ENCODE measurements at places on chromosomes 1 and 21.

GRCh38 chr1:34358636-34359035 lies 181.9 kb downstream of the C1orf94 start:
- peaks cover 4% of the 10 kb centered on the region for H3K27me3 ChIP-seq
- H3K4me1 ChIP-seq: no peaks in the 10 kb centered on the region
- no peaks in the 10 kb centered on the region for H3K36me3 ChIP-seq
- no peak overlapping the region for H3K4me3 ChIP-seq
- DNase-seq: no peak
- no peak overlapping the region for H3K27ac ChIP-seq

DNA sequence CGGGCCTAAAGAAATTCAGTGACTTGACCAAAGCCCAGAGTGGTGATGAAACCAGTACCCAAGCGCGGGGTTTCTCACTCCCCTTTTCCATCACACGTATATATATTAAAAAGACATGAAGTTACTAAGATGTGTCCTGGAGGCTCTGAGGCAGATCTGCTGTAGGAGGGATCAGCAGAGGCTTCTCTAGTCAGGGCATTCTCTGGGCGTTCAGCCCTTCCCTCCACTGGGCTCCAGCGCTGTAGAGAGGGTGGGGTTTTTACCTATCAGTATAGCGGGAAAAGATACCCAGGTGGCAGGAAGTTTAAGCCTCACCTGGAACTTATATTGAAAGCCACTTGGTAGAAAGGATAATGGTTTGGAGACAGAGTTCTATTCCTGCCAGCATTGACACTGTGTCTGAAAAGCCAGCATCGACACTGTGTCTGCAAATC lies 862 bp upstream of the PLEKHO1 start:
- H3K27me3 ChIP-seq: peaks cover 22% of the 10 kb centered on the region
- peak overlapping the region; percentile 81 for H3K4me3 ChIP-seq
- H3K4me1 ChIP-seq: peaks cover 44% of the 10 kb centered on the region

- no peak overlapping the region for H3K27ac ChIP-seq
- no peak for DNase-seq
- H3K36me3 ChIP-seq: peaks cover 4% of the 10 kb centered on the region
- H3K4me1 ChIP-seq: no peaks in the 10 kb centered on the region
- H3K27me3 ChIP-seq: peaks cover 33% of the 10 kb centered on the region
- H3K4me3 ChIP-seq: peak overlapping the region; percentile 9
These were observed 939 bp upstream of the MFAP2 start for GRCh38 chr1:16981269-16981849.

- no peak overlapping the region for H3K4me3 ChIP-seq
- no peaks in the 10 kb centered on the region for H3K4me1 ChIP-seq
- H3K27ac ChIP-seq: no peak overlapping the region
- peaks cover 12% of the 10 kb centered on the region for H3K27me3 ChIP-seq
- DNase-seq: no peak
- no peaks in the 10 kb centered on the region for H3K36me3 ChIP-seq
These were observed 25.9 kb downstream of the HSD3B2 start for GRCh38 chr1:119440721-119441307.

- peaks cover 20% of the 10 kb centered on the region for H3K4me1 ChIP-seq
- H3K36me3 ChIP-seq: peaks cover 1% of the 10 kb centered on the region
- no peak overlapping the region for H3K27ac ChIP-seq
- H3K4me3 ChIP-seq: no peak overlapping the region
- DNase-seq: no peak
These were observed 97.1 kb downstream of the FASLG start for GRCh38 chr1:172756024-172756423.
